ENCODE measurements at places on chromosomes 7 and 10.

- no peak for DNase-seq
Measured at GRCh38 chr7:47622946-47623640, 41.2 kb upstream of the TNS3 start.

DNA sequence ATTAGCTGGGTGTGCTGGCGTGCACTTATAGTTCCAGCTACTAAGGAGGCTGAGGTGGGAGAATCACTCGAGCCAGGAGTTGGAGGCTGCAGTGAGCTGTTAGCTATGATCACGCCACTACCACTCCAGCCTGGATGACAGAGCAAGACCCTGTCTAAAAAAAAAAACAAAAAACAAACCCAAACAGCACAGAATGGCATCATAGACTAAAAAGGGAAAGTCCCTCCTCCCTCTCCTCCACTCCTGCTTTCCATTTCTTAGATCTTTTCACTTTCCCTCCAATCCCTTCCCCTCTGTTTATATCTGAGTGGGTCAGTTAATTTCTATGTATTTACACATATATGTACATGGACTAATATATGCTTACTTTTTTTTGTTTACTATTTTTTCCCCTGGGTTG lies 10.4 kb upstream of the PIP4K2A start:
- DNase-seq, result no peak

- DNase-seq, result no peak
Measured at GRCh38 chr7:139329119-139329518, 12.0 kb upstream of the FMC1 start.

DNA sequence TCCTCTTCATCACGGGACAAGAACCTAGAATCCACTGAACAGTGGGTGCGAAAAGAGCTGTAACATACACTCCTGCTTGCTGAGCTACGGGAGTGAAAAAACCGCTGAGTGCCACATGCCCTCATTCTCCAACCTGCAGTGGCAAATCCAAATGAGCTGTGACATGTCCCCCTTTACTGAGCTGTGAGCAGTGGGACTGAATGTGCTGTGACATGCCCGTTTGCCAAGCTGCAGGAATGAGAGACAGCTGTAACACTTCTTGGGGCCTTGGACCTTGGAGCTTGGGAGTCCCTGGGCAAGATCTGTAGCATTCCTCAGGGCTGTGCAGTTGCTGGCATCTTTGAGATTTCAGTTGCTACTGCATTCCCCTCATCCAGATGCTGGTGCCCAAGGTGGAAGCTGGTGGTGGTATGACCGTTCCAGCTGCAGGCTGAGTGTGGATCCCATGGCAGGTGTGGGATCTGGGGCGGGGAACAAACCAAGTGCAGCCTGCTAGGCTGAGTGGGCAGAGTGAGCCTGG lies 85.0 kb downstream of the TMEM106B start:
- DNase-seq, result no peak

DNA sequence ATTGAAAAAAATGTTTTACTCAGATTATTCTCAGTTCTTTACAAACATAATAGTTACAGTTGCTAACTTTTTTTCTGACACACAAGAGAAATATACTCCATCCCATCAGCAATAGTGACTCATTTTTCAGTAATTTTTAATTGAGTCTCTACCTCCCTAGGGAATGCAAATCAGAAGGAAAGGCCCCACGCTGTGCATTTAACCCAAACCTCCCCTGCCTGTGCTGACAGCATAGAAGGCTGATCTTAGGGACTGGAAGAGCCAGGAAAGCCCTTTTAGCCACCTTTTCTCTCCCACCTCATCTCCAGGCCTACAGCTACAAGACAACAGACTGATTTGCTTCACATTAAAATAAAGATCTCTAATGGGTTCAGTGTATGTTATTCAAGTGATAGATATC lies 24.7 kb upstream of the PIK3CG start:
- DNase-seq, result no peak

All from CD8-positive, alpha-beta memory T cell (primary cell).